Inflammatory macrophage (primary cell): ENCODE measurements at places on chromosomes 2 and 18.

GRCh38 chr2:136404176-136404575, 286.2 kb upstream of the CXCR4 start:
- no peak for DNase-seq

GRCh38 chr2:113174376-113174750, 592 bp downstream of the PSD4 start:
- DNase-seq: no peak

DNA sequence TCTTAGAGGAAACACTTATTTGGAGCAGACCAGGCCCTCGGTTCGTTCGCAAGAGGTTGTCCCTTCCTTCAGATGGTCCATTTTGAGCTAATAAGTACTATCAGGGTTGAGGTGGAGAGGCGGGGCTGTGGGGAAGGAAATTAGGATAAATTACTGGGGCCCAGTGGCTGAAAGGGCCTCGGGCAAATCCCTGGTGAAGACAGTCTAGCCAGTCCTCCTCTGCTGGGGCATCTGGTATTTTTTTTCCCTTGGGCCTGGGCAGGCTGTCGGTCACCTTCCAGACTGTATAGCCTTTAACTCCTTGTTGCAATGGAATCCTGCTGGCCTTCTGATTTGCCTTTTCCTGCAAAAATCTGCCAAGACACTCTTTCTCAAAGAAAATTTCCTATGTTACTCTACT, 1.7 kb upstream of the MYO3B start:
- no peak for DNase-seq

DNA sequence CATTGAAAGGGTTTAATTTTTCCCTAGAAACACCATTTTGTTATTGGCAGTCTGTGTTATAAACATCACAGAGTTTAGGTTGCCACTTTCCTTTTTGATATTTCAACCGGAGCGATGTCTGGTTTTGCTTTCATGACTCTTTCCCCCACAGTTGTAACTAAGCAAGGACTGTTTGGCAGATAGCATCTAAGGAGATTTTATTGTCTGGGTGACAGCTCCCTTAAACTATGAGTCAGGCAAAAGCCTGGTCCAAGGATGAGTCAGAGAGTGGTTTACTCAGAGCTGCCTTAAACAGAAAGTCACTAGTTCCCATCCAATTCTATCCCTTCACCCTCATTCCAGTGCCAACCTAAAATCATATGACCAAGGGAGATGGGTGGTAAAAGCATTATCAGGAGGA, 341.6 kb upstream of the VWC2L start:
- DNase-seq: no peak

DNA sequence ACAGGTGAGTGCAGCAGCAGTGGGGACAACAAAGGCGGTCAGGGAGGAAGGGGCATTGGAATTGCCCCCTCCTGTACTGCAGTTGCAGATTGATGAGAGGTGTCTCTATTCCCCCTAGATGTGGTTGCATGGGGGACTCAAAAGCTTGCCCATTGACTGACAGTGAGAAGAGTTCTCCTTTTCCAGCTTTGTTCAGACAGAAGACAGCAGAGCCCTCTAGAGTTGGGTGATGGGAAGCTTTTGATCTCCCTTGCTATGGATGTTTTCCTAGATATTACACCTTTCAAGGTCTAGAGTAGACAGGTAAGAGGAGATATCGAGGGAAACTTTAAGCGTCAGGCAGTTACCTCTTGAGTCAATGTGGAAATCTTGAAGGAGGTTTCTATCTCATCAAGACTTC, 2.9 kb downstream of the PROKR1 start:
- no peak for DNase-seq

GRCh38 chr2:169478339-169478738, 955 bp upstream of the BBS5 start:
- DNase-seq: peak; percentile 94

DNA sequence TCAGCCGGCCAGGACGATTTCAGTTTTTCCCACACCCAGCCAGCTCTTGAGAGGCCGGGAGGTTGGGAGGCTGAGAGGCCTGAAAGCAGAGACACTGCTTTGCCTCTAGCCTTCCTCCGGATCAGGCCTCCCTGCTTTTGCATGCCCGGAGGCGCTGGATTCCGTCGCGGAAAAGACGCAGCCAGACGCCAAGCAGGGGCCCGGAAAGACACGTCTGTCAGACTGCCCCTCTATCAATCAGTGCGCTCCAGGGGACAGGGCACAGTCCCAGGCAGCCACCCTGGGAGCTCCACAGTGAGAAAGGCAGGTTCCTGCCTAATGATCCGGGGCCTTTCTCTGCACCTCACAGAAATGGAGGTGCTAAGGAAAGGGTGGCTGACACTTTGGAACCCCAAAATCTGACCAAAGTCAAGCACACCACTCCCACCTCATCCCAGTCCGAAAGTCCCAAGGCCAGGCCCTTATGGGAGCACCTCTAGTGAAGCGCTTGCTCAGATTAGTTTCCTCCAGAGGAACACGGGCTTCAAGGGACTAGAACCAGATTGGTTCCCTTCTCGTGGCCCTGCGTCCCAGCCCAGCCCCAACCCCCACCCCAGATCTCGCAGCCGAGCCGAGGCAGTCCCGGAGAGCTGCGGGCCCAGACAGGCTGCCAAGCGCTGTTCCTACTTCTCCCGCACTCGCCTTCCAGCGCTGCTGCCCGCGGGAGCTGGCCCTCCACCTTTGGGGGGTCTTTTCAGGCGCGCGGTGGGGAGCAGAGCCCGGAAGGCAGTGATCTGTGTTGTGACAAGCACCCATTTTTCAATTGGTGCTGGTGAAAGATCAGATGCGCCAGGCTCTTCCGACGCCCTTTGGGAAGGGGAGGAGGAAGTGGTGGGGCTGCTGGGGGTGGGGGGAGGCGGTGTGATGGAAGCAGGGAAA, 5.0 kb downstream of the DLX1 start:
- DNase-seq: no peak

GRCh38 chr2:141557329-141558095, 573.3 kb downstream of the LRP1B start:
- peak; percentile 72 for DNase-seq
